Stimulated activated CD4-positive, alpha-beta T cell treated with anti-CD3 and anti-CD28 coated beads, TNF-alpha, amount 100 ng/mL, for 1 hour (primary cell): ENCODE measurements at places on chromosomes 13 and 19.

DNA sequence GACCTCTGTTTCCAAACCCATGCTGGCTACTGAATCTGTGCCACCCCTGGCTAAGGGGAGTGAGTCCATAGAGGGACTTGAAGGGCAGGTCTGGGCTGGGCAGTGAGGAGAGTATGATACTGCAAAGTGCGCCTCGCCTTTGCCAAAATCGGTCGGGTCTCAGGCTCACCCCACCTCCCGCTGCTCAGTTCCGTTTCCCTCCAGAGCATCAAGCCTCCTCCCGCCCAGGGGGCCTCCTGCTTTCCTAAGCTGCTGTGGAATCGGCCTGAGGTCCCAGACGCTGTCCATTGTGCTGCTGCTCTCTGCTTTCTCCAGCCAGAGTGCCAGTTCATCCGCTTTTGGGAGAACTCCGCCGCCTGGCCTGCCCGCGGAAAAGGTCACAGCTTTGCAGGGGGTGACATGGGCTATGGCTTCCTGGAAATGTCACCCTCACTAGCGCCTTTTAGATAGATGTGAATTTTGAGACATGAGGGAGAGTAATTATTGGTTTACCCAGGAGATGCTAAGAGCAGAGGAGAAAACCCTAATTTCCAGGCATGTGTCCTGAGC lies 1418.4 kb downstream of the UQCRFS1 start:
- DNase-seq = no peak

GRCh38 chr13:53007872-53008271 lies 20.7 kb upstream of the OLFM4 start:
- DNase-seq = no peak

- DNase-seq = no peak
These were observed 2.6 kb downstream of the GARRE1 start for GRCh38 chr19:34256835-34257558.

DNA sequence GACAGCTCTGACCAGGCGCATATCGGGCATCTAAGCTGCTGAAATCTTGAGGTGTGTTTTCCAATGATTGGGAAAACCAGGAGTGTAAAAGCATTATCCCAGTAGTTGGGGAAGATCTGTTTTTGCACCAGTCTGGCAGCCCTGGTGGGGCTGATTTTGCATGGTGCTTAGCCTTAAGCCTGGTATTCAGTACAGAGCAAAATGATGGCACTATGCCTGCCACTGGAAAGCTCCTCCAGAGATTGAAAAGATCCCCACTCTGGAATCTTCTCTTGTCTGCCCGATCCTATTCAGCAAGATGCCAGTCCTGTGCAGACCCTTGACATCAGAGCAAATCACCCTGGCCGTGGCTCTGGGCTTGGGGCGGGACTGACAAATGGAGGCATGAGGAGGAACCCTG lies 44.7 kb upstream of the SIAH3 start:
- no peak for DNase-seq

GRCh38 chr13:35941374-35941773 lies 189.8 kb downstream of the DCLK1 start:
- DNase-seq = no peak

DNA sequence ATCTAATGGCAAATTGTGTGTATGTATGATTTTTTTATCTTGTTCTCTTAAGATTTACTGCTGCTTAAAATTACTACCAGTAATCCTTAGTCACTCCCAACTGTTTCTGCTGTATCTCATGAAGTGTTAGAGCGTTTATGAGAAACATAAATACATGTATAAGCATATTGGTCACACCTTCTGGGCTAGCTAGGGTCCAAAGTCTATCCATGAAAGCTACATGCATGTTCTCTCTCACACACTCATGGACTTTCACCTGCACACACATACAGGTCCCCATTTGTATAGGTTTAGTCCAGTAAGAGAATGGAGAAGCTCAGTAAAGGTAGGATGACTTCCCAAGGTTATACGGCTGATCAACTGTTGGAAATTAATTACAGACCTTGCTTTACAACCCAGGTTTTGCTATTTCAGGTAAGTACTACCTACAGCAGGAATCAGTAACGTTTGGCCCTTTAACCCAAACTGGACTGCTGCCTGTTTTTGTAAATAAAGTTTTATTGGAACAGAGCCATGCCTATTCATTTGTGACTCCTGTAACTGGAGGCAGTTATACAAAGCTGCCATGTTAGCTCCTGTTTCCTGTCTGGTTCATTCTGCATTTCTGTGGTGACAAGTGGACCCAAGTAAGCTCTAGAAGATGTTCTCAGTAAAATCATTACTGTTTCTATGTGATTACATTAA lies 15.3 kb downstream of the METTL21C start:
- no peak for DNase-seq

GRCh38 chr13:75512253-75512652 lies 25.4 kb downstream of the COMMD6 start:
- no peak for DNase-seq

DNA sequence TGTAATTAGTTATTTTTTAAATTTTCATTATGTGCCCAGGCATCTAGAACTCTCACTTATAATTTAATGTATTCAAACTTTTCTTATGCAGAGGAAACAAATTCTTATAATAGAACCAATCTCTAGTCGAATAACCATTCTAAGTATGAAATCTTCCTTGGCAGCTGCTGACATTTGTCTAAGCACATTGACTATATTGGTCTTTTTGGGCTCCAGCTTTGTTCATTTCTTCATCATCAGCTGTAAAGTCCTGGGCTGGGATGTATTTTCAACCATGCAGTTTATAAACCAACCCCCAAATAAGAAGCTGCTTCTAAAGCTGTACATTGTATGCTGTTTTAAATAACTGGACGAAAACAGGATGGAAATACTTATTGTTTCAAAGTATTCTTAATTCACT lies 2.3 kb upstream of the MICU2 start:
- DNase-seq = no peak

- no peak for DNase-seq
These were observed 44.4 kb downstream of the KLF5 start for GRCh38 chr13:73103238-73103637.

- DNase-seq = no peak
These were observed 518.1 kb downstream of the UQCRFS1 start for GRCh38 chr19:28694812-28695211.

DNA sequence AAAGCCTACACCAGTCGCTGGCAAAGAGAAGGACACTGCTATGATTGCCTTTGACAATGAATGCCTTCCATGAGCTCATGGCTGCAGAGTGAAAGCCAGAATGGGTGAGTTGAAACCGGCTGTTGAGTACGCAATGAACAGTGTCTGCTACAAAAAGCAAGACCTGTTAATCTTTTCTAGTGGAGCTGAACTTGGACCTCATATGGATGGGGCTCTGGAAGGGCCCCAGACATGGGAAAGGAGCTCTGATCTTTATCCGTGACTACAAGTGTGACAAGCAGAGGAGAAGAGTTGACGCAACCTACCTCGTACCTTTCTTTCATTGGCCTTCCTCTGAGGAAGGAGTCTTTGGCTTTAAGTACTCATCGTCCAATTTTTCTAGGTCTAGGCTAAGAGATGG lies 67.1 kb upstream of the TSC22D1 start:
- DNase-seq = no peak
